ENCODE measurements at places on chromosomes 7 and 10. TPM values are rescaled to one million over a fixed set of nuclear protein-coding genes. Genes with fewer than 3 reads are reported as not detected.

Gene MMD2
- total RNA-seq, result not detected

Gene NEUROG3
- total RNA-seq, result not detected

Gene SPAM1
- total RNA-seq, result not detected

Gene CDK1
- 5.2 TPM for total RNA-seq

Gene PODXL
- total RNA-seq, result 4.3 TPM

Gene HOXA3
- 8.3 TPM for total RNA-seq

Gene MRLN
- total RNA-seq, result not detected

Gene DOCK1
- total RNA-seq, result 32.7 TPM

Gene CYP2W1
- total RNA-seq, result 0.12 TPM

Measured in pericardium fibroblast (primary cell).